ENCODE measurements at places on chromosomes 4 and X. TPM values are rescaled to one million over a fixed set of nuclear protein-coding genes. Genes with fewer than 3 reads are reported as not detected.

DNA sequence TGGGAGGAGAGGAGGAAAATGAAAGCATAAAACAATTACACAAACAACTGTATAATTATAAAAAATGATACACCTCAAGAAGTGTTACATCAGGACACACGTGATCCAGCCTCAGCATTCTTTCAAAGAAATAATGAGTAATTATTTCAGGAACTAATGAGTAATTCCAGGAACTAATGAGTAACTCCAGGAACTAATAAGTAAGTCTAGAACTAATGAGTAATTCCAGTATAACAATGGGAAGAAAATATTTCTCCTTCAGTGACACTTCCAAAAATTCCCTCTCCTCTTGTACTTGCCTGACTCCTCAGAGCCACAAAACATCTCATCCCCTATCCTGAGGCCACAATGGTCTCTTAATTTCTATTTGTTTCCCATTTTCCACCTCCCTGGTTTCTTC lies 63.5 kb upstream of the COL25A1 start:
- DNase-seq, result no peak

- no peak for DNase-seq
Observed at GRCh38 chr4:147778942-147779341, 47.1 kb downstream of the ARHGAP10 start.

GRCh38 chr4:763191-763810 lies 57.7 kb downstream of the PCGF3 start:
- no peak for DNase-seq

GRCh38 chr4:5014007-5014682 lies 5.1 kb downstream of the CYTL1 start:
- no peak for DNase-seq

- DNase-seq, result peak; percentile 2
Observed at GRCh38 chr4:8710946-8711345, 118.4 kb downstream of the CPZ start.

DNA sequence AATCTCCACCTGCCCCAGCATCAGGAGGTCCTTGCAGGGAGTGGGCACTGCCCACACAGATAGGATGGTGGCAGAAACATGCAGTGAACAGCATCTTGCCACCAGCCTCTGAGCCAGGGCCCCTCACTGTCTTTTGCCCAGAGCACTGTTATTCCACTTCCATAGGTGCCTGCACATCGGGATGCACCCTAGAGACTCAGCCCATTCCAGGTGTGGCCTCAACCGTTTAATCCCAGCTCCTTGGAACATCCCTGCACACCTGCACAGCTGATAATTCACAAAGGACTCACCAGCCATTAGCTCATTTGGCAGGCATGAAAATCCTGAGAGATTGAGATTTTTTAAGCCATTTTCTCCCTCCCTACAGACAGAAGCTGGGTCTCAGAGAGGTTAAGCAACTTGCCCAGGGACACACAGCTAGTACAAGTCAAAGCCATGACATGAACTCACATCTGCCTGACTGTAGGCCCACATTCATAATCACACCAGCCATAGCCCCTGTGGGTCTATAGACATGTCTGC lies 116.3 kb downstream of the EFNB1 start:
- no peak for DNase-seq

GRCh38 chrX:104420907-104421306 lies 145.1 kb upstream of the IL1RAPL2 start:
- DNase-seq, result peak; percentile 15

GRCh38 chr4:77003400-77003799 lies 53.8 kb downstream of the SEPTIN11 start:
- no peak for DNase-seq

DNA sequence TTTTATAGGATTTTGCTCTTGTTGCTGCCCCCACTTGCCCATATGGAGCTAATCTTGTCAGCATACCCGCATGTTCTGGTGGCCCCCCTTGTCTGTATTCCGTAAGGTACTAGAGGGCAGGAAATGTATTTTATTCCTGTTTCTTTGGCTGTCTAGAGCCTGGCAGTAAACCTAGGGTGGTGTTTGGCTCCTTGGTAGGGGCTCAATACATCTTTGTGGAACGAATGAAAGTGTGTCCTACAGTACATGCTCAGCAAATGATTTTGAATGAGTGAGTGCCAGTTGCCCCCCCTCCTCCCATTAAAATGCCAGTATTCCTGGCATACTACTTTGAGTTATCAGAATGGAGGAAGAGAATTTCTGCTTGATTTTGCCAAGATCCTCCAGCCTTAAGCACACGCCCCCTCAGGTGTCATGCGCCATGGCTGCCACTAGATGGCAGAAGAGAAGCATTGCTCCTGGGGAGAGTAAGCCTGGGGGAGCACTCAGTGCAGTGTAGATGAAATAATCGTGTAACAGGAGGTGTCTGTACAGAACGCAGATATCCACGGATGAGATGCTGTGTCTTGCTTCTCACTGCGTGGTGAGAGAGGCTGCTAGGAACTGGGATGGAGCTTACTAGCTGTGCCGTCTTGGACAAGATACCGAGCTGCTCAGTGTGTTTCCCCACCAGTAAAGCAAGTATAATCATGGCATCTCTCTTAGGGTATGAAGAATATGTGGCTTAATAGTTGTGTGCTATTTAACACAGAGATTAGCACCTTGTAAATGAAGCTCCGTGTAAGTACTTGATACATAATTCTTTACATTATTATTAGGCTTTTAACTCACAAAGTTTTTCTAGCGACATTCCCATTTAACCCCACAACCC lies 17.2 kb upstream of the RNF212 start:
- peak; percentile 70 for DNase-seq

DNA sequence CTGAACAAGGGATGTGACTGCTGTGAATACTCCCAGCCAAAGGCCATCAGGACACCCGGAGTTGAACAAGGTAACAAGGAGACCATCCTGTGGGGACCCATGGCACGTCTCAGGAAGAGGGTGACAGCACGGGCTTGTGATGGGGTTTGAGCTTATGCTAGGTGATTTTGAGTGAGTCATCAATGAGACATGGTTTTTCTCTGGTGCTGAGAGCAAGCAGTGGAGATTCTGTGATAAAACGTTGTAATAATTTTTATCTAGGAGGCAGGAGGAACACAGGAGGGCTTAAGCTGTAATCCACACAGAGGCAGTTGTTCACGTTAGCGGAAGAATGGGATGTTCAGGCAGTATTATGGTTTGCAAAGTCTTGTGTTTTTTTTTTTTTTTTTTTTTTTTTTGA lies 36.0 kb downstream of the TRIML1 start:
- DNase-seq, result no peak

DNA sequence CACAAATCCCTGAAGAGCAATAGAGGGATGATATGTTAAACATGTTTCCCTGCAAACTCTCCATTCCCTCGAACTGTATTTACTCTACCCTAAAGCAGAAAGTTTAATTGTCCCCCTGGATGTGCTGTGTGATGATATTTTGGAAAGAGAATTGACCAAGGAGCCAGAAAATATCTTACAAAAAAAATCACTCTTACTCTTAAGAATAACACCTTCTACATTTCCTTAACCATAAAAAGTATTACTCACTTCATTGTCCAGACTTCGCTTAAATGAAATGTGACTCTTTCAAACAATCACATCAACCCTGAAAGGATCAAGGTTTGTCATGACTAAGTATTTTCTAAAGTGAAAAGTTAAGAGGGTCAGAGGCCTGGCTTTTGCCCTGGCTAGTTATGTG lies 49.0 kb upstream of the EGFL6 start:
- DNase-seq, result no peak

DNA sequence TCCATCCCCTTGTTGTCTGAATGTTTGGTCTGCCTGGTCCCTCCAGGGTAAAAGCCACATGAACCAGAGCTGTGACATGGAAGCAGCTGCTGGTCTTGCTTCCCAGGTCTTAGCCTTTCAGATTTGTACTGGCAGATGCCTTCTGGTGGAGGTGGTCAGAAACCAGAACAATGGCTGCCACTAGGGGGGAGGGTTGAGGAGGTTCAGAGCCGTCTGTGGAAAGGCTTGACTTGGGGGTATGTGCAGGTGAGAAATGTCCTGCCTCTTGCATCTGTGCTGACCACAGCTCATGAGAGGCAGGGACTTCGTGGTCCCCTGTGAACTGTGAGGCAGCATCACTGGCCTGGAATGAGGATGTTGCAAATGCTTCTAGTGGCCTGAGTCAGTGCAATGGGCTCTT lies 144.2 kb upstream of the WDR1 start:
- no peak for DNase-seq

DNA sequence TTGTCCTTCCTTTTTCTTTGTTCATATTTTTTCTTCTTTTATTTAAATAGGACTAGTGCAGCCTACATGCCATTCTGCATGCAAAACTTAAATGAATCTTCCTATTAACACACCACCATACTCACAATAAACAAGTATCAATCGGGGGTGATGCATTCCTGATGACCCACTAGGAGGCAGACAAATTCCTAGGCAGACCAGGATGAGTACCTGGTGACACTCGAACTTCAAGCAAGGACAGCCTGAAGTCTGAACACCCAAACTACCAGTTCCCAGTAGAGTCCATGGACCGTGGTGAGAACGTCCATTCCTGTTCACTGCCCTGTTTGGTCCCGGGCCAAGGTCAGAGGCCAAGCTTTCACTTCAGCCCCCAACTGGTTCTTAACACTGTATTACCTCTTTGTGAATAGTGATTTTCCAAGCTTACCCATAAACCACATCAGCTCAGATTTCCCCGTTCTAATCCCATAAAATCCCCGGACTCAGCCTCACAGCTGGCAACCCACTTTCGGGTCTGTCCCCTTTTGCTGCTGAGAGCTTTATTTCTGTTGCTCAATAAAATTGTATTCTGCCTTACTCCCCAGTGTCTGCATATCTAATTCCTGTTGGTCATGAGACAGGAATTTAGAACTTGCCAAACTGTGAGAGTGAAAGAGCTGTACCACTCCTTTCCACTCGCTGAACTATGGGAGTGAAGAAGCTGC lies 1286.6 kb downstream of the FSTL5 start:
- DNase-seq, result no peak

- no peak for DNase-seq
Observed at GRCh38 chr4:8194306-8195242, 4.5 kb upstream of the SH3TC1 start.

DNA sequence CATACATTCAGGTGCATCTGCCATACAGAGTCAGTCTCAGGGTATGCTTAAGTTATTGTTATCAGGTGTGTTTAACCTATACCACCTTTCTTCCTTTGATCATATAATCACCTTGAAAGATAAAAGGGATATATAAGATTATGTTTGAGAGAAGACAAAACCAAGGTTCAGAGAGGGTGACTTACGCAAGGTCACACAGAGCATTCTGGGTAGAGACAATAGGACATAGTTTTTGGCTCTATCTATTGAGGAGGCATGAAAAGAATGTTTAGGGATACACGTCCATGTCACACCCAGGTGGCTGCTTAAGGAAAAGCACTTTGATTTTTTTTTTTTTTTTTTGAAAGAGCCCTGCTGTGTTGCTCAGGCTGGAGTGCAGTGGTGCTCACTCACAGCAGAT lies 327.1 kb upstream of the RPS6KA3 start:
- DNase-seq, result no peak

DNA sequence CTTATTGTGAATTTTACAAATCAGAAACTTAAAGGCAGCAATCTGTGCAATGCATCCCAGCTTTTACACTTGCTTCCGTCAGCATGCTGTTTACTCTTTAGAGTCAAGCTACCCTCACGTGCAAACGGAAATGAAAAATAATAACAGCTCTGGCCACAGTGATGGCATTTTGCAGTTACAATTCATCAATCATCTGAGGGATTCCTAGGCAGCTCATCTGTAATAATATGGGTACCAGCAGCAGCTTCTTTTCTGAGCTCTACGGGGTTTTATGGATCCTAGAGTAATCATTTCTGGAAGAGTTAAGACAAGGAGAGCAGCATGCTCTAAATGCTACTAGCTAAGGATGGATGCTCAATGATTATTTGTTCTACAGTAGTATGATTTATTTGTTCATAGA lies 313.6 kb downstream of the AFF2 start:
- no peak for DNase-seq

The KIAA1210 gene
- not detected for total RNA-seq

The ACE2 gene
- total RNA-seq, result 40.3 TPM

The UCP1 gene
- total RNA-seq, result not detected

The PRDM5 gene
- total RNA-seq, result 6.4 TPM

The GPAT3 gene
- total RNA-seq, result 28.3 TPM

The IQSEC2 gene
- 41.2 TPM for total RNA-seq

The BGN gene
- total RNA-seq, result 67.1 TPM

The SATL1 gene
- total RNA-seq, result not detected

The MBNL3 gene
- 37.4 TPM for total RNA-seq

The ADH1B gene
- total RNA-seq, result 64.3 TPM

The ZNF630 gene
- 21.3 TPM for total RNA-seq

The CCDC160 gene
- not detected for total RNA-seq

The SYTL4 gene
- 44.6 TPM for total RNA-seq

The RAB33A gene
- total RNA-seq, result 6.2 TPM
